Effector memory CD4-positive, alpha-beta T cell (primary cell): ENCODE measurements at places on chromosomes 1 and 21.
A peak's percentile ranks its signal among the peaks of the same experiment; 100 is the strongest.

DNA sequence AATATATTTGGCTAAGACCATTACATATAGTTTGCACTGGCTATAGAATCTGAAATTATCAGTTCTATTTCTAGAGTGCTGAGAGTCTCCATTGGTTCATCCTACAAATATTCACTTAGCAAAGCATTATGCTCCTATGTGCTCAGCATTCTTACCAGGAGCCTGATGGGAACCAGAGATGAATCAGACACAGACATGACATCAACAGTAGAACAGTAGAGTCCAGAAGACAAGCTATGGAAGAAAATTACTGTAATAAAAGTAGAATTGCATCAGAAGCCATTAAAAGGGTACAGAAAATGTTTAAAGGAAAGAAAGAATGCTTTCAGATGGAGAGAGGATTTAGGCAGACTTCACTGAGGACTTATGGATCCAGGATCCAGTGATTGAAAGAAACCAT, 271.7 kb upstream of the SNX7 start:
- no peak for DNase-seq

DNA sequence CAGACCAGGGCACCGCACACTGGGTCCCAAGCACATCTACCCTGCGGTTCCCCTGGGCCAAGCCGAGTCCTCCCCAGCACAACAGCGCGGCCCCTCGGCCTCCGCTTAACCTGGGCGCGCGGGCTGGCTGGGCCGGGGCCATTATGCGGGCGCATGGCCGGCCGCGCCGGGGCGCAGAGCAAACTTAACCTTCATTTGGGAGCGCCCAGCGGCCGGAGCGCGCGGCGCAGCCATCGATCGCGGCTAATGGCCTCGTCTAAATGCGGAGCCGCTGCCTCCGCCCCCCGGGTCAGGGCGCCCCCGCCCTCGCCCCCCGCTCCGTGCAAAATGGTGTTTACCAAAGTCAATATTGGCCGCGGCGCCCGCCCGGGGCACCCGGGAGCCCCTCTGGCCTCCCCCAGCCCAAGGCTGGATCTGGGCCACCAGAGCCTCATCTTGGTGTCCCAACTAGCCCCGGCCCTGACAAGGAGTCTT, 272.1 kb downstream of the TRABD2B start:
- DNase-seq, result no peak

DNA sequence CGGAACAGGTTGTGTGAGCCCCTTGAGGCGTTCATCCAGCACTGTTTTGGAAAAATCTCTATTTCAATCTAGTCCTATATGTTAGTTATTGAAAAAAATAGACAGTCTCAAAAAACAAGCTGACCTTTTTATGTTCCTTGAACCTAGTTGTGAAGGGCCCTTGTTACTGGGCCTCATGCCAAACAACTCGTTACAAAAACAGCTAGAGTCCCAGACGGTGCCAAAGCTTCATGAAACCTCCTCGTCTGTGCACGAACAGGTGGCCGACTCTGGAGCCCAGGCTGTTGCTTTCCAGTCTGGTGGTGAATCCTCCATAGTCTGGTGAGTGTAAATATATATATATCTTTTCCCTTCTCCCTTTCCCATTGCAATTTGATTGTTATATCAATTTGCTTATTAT, at the start of gene CHIA:
TSS of gene CHIA (plus strand) at position 222 of the 400 bp plus-strand sequence. CDS start 19,617 bp downstream, outside the sequence.
- no peak for DNase-seq

DNA sequence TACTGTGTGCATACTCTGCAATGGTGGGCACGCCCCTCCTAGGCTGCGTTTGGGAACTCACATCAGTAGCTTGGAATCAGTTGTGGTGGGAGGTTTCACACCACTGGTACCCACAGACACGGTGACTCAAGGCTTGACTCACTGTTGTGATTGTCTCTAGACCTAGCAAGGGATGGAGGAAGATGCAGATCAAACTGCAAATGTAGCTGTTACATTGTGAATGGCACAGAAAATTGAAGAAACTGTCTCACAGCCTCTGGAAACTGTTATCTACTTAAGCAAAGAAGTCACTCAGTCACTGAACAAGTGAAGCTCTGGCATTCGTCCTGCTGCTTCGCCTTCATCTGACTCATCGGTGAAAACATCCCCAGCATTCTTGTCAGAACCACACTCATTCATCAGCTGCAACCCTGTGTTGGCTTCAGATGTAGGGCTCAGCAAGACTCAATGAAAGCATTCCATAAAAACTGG, 59.5 kb downstream of the POFUT2 start:
- DNase-seq, result peak; percentile 49

- no peak for DNase-seq
Observed at GRCh38 chr1:213245260-213245910, 194.3 kb downstream of the RPS6KC1 start.

DNA sequence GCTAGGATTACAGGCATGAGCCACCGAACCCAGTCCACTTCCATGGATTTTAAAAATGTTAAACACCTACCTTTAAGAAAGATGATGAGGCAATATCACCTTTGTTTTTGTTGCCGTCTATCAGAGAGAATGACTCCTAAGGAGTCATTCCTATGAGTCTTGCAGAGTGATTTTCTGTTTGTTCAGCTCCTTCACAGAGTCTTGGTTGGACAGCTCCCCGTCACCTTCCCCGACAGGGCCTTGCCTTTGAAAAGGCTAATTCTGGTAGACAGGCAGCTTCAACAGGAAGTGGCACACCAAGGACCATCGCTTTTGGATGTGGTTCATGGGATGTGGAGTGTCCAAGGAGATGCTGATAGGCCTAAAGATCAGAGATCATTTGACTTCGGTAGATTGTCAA, 17.5 kb downstream of the ZBTB18 start:
- no peak for DNase-seq

DNA sequence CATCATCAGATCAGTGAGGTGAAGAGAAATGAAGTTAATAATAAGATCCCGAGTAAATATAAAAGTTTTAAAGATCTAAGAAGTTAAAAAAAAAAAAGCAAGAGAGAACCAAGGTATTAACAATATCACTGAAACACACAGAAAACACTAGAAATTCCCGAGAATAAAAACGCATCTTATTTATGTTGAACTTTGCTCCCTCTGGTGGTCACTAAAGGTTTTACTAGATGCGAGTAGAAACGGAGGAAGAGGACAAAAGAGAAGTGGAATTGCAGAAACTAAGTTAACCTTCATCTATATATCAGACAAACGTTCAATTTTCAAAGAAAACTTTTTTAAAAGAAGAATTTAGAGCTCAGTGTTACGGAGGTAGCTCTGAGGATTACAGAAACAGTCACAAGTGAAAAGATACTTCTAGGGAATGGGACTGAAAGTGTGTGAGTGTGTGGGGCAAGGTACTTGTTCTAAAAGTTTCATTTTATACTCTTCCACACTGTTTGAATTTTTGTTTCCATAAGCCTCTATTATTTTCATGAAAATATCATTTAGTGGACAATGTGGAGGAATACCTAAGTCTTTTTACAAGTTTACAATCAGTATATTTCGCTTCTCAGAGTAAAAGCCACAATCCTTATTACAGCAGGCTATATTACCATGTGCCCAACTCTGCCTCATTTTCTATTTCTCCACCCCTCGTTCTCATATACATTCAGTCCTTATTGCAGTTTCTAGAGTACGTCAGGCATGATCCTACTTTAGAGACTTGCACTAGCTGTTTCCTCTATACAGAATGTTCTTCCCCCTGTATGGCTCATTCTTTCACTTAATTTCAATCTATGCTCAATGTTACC, 19.7 kb downstream of the ACBD6 start:
- no peak for DNase-seq

GRCh38 chr1:115057661-115058254, 28.1 kb downstream of the TSHB start:
- no peak for DNase-seq

GRCh38 chr1:231420299-231420958, 1.7 kb downstream of the EGLN1 start:
- no peak for DNase-seq

- no peak for DNase-seq
Observed at GRCh38 chr1:109732390-109732881, 8.4 kb downstream of the GSTM3 start.

DNA sequence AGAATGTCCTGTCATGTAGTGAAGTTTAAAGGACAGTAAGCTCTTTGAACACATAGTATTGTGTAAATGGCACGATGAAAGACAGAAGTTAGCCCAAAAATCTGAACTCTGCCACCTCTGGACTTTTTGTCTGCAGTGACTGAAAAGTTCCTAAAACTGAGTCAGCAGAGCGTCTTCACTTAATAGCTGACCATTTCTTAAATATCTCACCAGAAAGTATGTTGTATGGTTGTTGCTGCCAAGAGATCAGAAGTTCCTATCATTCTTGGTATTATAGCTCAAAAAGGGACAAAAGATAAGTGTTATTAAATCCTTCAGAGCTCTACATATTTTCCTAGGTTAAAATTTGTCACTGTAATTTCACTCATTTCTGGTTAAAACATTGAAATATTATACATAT, 1003.0 kb downstream of the TTLL7 start:
- no peak for DNase-seq

GRCh38 chr1:48051466-48052126, 54.4 kb upstream of the TRABD2B start:
- DNase-seq, result no peak

DNA sequence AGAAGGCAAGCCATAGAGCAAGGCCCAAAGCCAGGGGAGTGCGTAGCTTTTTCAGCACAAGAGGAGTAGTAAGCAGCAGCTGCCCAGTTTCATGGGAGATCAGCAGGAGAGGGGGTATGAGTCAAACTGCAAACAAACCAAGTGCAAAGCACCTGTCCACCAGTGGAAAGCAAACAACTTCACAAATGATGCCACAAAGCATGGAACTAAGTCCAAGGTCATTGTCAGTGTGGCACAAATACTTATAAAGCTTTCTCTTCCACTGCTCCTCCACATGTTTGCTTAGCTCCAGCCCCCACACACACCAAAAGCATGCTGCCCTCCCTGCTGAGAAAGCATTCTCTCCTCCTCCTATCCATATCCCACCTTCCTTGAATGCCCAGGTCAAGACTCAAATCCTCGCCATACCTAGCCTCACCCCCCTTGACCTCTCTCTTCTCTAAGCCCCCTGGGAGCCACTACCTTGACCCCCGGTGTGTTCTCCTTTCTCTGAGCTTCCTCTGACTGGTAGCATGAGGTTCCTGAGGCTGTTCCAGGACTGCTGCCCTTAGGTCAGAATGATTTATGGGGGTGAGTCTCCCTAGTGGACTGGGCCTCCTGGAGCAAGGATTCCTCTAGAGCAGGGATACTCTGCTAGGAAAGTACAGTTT, 70.4 kb downstream of the DMAP1 start:
- no peak for DNase-seq

DNA sequence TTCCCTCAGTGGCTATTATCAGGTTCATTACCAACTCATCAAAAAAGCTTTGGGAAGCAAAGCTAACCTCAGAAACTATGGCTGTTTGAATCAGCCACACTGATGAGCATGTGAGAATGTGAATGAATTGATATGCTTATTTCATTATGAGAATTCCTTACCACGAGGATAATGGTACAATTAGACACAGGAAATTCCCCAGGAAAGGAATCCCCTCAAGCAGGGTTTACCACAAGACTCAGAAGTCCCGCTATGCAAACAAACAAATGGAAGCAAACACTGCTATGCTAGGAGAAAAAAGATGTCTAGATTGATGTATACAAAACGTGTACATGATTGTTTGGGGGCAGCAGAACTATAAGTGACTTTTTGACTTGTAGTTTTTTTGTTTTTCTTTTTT, 205.0 kb downstream of the HMCN1 start:
- DNase-seq, result no peak

DNA sequence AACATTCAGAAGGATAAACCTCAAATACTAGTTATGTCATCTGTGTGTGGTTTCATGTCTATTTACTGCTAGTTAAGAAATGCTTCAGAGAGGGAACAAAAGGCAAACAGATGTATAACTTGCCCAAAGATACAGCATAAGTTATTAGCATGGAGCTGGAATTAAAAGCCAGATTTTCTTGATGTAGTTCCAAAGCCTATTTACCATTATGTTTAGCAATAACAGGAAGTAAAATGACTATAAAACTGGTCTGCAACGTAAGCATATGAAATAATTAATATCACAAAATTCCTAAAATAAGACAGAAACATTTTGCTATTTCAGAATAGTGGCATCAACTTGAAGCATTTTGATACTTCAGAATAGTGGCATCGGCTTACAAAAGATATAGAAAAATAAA, 1232.8 kb downstream of the NCAM2 start:
- DNase-seq, result no peak

DNA sequence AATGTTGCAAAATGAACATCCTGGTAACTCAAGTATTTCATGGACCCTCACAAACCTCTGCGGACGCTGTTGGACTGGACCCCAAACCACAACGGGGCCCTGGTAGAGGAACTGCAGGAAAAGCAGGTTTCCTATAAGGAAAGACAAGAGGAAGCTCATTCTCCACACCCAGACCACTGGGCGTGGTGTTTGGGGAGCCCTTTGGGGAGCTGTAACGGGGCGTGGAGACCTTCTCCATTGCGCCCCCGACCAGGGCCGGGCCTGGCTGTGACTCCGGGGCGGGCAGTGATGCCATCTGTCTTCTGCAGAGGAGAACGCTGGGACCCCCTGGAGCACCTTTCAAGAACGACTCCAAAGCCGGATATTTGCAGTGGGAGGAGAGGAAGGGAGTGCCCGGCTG, 30.0 kb upstream of the AGPAT3 start:
- no peak for DNase-seq

- DNase-seq, result no peak
Observed at GRCh38 chr21:30984889-30985288, 53.4 kb downstream of the KRTAP19-8 start.

DNA sequence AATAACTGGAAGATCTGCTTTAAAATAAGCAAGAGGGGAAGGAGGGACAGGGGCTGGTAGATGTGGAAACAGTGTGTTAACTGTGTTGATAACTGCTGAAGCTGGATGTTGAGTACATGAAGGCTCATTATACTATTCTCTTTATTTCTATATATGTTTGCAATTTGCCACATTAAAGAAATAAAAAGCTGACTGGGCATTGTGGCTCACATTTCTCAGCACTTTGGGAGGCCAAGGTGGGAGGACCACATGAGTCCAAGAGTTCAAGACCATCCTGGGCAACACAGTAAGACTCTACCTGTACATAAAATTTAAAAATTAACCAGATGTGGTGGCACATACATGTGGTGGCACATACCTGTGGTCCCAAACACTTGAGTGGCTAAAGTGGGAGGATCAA, 6.7 kb downstream of the ASH1L start:
- DNase-seq, result no peak

GRCh38 chr1:212945056-212945455, 5.3 kb upstream of the VASH2 start:
- DNase-seq, result no peak

GRCh38 chr1:71044833-71045232, 2.8 kb downstream of the PTGER3 start:
- DNase-seq, result no peak

GRCh38 chr21:7917729-7918128, 2603.7 kb upstream of the TPTE start:
- no peak for DNase-seq

- no peak for DNase-seq
Observed at GRCh38 chr1:177227978-177228692, 57.4 kb downstream of the BRINP2 start.
